ENCODE measurements at places on chromosomes 1 and 21.

GRCh38 chr1:86939406-86939805, 25.0 kb downstream of the HS2ST1 start:
- no peak for DNase-seq

- DNase-seq: no peak
Observed at GRCh38 chr1:183598386-183598785, 8.1 kb upstream of the NCF2 start.

DNA sequence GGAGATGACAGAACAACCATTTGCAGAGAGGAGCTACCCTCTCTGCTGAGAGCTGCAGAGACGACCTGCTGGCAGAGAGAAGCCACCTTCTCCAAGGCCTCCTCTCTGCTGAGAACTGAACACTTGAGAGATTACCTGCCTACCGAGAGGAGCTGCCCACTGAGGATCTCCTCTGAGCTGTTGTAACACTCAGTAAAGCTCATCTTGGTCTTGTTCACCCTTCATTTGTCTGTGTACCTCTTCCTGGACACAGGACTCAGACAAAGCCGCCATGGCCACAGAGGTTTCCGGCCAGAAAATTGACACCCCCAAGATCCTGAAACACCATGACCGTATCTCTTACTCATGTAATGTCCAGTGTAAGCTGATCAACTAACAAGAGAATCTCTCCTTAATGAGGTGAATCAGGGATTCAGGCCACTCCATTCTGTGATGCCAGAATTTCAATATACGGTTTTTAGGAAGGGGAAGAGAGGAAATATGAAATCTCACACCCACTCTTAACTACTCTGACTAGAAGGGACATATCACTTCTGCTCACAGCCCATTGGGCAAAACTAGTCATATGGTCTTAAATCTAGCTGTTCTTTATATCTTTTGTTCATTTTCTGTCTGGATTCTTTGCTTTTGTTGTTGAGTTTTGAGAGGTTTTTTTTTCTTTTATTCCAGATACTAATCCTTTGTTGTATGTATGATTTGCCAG, 83.8 kb downstream of the RHOU start:
- DNase-seq: no peak

DNA sequence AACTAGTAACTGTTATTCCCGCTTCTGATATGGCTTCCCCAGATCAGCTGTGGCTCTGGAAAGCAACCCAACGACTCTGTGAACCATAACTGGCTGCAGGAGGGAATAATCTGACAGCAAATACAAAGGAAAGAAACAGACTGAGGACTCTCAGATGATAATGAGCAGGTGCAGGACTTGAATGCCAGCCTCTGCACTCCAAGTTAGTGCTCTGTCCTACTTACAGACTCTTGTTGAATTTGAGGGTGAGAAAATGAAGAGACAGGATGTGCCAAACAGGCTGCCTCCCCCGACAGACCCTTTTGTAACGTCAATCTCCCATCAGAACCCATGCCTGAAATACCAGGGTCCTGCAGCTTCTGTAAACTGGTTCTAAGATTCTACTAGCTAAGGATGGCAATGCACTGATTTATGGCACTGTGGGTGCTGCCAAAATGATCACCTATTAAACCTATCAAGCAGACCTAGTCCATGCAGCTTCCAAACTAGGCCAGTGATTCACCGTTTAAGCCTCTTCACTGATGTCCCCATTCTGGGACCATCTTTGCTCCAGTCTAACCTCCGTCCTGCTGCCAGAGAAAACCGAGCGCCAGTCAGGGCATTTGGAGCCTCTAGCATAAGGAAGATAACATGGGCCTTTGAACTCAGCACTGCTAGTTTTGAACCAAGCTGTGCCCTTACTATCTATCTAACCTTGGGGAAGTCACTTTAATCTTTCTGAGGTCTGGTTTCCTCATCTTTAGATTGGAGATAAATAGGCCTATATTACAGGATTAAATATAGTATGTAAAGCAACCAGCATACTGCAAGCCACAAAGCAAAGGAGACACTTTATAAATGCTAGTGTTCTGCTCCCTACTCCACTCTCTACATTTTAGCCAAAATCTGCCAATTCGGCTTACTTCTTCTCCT, 4.8 kb downstream of the MKNK1 start:
- DNase-seq: no peak

DNA sequence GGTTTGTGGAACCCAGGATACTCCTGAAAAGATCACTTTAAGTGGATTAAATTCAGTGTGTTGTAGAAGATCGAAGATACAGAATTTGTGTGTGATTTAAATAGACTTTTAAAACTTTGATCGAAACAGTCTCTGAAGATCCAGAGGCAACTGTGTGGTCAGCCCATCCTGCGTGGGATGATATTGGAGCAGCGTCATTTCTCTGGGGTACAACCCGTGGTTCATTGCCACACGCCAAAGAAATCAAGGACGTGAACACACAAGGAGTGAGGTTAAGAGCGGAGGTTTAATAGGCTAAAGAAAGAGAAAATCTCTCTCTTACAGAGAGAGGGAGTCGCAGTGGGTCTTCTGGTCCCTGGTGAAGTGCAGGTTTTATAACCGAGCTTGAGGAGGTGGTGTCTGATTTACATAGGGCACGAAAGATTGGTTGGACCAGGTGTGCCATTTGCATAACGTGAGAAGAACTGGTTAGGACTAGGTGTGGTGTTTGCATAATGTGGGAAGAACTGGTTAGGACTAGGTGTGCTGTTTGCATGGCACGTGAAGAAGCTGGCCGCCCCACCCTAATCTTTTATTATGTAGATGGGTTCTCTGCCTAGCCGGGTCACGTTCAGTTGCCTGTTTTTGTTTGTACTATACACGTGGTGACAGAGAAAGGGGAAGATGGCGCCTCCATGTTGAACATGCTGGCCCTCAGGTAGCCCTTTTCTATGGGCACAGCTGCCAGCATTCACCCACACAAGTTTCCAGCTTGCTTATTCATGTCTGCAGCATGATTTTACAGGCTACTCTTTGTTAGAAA, 82.3 kb downstream of the ADSS2 start:
- DNase-seq: no peak

- DNase-seq: peak; percentile 17
Observed at GRCh38 chr1:9233241-9233941, 1.2 kb upstream of the H6PD start.

DNA sequence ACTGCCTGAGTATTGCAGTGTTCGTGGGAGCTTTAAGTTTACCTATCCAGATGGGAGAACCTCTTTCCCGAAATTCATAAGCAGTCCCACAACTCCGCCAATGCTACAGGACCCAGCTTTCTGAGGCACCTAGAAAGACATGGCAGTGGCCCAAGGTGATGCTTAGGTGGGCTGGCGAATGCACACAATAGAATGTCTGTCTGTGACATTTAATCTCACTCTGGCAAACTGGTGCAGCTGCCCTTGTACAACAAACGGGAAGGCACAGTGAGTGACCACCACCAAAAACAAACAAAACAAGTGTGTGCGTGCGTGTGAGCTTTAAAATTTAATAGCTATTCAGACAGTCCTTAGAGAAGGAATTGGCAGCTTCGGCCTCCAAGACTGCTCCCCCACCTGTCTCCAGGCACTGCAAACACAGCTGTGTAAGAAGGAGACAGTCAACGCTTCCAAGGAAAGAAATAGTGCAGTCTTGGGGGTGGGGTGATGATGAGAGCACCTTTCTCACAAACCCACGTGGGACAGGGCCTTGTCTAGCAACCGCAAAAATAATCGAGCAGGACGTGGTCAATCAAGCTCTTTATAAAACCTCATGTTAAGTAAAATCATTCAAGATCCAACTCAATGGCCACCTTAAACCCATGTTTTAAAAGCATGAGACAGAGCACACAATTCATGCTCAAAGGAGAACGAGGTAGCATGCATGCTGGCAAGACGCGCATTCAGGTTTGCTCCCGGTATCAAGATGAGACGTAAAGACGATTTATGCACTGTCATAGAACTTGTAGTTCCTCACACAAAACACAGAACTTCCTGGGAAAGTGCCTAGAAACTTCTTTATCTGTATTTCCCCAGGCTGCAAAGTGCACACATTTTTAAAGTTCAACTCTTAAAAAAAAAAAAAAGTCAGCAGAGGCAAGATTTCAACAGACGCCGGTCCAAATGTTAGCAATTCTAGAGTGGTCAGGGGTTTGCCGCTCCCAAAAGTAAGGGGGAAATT, 84.1 kb downstream of the TM2D1 start:
- DNase-seq: peak; percentile 38

DNA sequence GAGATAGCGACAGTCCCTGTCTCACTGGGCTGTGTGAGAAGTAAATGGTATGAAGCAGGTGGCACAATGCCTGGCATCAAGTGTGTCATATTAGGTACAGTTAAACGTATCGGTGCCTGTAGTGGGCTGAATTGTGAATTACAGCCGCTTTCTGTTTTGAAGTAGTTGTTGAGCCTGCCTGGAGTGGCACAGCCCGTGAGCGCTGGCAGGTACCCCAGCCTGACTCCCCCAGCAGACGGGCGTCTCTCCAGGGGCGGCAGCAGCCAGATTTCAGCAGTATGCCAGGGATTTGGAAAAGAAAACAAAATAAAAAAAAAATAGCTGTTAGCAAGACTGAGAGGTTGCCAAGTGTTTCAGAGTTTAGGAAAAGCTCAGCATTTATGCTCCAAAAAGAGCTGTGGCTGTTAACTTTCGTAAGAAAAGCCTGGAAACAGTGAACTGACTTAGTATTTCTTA, 26.6 kb upstream of the GPR153 start:
- DNase-seq: no peak

DNA sequence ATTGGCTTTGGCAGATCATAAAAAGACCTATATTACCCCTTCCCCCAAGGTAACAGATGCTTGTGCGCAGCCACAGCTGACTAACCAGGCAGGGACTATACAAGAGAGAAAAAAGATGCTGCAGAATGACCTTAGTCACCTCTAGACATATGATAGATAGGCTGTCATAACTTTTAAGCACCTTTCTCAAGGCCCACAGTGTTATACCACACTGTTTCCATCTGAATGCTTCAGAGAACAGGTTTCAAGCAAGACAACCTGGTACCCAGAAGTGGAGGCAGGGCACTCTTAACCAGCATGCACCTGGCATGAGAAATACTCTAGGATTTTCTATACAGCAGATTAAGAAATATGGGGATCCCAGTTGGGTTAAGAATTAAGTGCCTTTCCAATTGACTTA, 12.8 kb upstream of the OVAAL start:
- DNase-seq: no peak

- DNase-seq: no peak
Observed at GRCh38 chr21:43667191-43667904, 8.0 kb downstream of the RRP1B start.

GRCh38 chr1:9108056-9108665, 20.7 kb downstream of the GPR157 start:
- DNase-seq: no peak

DNA sequence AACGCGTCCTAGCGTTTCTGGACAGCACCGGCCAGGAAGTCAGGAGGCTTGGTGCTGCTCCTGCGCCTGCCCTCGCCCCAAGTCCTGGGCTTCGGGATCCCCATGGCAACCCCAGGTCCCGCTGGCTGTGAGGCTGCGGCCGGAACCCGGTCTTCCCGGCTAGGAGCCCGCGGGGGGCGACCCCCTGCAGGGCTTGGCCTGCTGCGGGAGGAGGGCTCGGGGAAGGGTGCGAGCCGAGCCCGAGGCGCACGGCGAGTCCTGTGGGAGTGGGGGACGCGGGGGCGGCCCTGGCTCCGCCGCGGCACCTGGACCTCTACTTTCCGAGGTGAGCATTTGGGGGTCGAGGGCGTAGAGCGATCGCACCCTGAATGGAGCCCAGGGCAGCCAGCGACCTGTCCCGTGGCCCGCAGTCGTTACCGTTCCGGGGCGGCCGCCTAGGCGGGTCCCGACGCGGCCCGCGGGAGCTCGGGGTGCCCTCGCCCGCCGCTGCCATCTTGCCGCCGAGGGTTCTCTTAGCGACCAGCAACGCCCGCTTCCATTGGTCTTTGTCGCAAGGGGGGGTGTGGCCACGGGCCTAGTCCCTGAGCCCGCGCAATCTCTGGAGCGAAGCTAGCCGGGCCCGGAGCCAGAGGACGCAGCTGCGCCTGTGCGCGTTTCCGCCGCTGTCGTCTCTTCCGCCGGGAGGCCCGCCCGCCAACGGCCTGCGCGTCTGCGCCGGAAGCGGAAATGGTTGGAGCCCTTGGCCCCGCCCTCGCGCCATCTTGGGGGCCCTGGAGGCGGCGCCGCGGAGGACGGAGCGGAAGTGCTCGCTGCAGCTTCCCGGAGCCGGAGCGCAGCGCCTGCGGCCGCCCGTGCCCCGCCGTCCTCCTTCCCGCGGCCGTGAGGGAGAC, at the start of the genes MORN1 and RER1:
Gene MORN1 (minus strand): TSS at position 514 of the 890 bp plus-strand sequence. CDS start 21 bp downstream, at position 493.
Gene RER1 (plus strand): TSS at position 801 of the 890 bp plus-strand sequence. CDS start 3,950 bp downstream, outside the sequence.
- DNase-seq: peak; percentile 100

- DNase-seq: peak; percentile 95
Observed at GRCh38 chr1:2073382-2074230, 23.4 kb downstream of the PRKCZ start.

- DNase-seq: no peak
Observed at GRCh38 chr1:1204998-1205768, 1.2 kb downstream of the TNFRSF18 start.

GRCh38 chr1:1084372-1085170, 10.5 kb upstream of the RNF223 start:
- DNase-seq: no peak

DNA sequence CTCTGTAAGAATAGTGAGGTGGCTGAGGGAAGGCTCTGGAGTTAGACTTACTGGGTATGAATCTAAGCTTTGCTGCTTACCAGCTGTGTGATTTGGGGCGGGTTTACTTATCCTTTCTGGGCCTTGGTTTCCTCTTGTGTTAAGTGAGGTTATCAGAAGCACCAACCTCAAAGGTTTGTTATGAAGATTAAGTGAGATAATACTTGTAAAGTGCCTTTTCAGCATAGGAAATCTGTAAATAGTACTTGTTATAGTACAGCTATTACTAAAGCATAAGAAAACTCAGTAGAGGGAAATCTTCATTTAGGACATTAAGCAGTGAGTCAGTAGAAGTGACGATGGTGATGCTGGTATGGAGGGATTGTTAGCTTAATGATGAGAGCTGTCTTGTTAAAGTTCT, 12.1 kb downstream of the HHAT start:
- DNase-seq: no peak

DNA sequence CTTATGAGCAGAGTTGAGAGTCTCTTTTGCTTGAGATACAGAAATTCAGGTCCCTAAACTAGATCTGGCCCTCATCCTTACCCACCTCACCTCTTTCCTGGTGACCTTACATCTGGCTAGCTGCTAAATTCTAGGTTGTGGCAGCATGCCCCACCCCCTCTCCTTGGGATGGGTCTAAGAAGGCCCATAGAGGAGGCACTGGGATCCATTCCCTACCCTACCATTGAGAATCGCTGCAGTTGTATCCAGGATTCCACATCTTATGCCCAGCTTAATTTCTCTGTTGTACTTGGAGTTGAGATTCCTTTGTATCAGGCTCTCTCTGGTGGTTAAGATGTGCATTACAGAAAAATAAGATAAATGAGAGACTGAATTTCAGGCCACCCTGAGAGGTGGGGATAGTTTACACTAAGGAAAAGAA, 9.5 kb upstream of the TMEM39B start:
- DNase-seq: peak; percentile 90

- no peak for DNase-seq
Observed at GRCh38 chr1:54975356-54976108, 4.9 kb upstream of the TMEM61 start.

Data from eye (tissue), 1 donor.